Cardiac septum (tissue), 1 donor: ENCODE measurements at places on chromosomes 12 and 14.

GRCh38 chr12:106415134-106415533 lies 57.6 kb downstream of the POLR3B start:
- no peak for DNase-seq

DNA sequence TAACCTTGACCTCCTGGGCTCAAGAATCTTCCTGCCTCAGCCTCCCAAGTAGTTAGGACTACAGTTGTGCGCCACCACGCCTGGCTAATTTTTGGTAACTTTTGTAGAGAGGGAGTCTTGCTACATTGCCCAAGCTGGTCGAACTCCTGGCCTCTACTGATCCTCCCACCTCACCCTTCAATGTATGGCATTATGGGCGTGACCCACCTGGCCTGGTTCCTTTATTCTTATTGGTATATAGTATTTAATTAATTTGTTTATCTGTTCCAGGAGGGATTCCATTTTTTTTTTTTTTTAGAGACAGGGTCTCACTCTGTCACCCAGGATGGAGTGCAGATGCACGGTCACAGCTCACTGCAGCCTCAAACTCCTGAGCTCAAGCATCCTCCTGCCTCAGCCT lies 40.9 kb upstream of the EAPP start:
- peak; percentile 55 for DNase-seq

DNA sequence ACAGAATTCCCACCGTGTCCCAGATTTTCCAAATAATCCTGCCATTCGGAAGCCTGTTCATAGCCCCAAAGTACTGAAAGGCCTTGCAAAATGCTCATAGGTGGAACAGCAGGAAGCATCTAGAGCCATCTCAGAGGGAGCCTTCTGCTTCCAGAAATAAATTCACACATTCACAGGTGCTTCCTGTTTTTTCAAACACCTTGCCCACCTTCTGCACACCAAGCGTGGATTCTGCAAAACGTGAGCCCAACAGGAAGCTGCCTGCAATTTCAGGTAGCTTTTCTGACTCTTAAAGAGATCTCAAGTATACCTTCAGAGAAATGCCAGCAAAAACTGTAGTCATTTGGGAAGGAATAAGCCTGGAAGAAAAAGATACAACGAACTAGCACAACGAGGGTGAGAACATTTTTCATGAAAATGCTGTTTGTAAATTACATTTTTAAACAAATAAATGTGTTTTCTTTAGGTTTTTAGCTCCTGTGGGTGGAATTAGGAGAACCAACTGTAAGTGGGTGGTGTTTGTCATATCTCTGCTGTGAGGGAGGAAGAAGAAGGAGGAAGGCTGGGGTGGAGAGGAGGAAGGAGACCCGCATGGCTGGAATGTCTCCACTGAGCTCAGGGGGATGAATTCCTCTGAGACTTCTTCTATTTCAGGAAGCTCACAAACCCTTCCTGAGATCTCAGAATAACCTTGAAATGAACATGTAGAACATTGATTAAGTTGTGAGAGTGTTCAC lies at the start of gene IFNG-AS1:
Gene IFNG-AS1, plus strand, starts transcription at position 264 of the 737 bp plus-strand sequence.
- no peak for DNase-seq

- no peak for DNase-seq
Observed at GRCh38 chr12:123094349-123095077, 56.4 kb downstream of the PITPNM2 start.

GRCh38 chr12:1877169-1877878 lies 41.1 kb downstream of the CACNA2D4 start:
- no peak for DNase-seq

- no peak for DNase-seq
Observed at GRCh38 chr12:2754208-2754607, 40.6 kb upstream of the FKBP4 start.

DNA sequence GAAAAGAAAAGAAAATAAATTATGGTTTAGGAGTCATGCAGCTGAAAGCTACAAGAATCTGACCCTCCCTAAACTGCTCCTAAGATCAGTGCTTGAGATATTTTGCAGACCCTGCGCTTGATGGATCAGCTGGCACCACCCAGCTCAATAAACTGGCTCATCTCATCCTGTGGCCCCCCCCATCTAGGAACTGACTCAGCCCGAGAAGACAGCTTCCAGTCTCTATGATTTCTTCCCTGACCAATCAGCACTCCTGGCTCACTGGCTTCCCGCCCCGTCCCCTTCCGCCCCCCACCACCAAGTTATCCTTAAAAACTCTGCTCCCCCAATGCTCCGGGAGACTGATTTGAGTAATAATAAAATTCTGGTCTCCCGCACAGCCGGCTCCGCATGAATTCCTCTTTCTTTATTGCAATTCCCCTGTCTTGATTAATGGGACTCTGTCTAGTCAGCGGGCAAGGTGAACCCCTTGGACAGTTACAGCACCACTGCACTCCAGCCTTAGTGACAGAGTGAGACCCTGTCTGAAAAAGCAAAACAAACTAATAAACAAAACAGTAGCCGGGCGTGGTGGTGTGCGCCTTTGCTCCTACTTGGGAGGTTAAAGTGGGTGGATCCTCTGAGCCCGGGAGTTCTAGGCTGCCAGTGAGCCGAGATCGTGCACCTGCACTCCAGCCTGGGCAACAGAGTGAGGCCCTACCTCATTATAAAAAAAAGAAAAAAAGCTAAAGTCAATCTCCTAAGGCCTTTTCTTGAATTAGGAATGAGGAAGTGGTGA lies 24.5 kb upstream of the SPTLC2 start:
- no peak for DNase-seq
